NCI-H526 treated with DMSO at 0.1 percent for 48 hours (cell line): ENCODE measurements at places on chromosomes 1 and 21.

DNA sequence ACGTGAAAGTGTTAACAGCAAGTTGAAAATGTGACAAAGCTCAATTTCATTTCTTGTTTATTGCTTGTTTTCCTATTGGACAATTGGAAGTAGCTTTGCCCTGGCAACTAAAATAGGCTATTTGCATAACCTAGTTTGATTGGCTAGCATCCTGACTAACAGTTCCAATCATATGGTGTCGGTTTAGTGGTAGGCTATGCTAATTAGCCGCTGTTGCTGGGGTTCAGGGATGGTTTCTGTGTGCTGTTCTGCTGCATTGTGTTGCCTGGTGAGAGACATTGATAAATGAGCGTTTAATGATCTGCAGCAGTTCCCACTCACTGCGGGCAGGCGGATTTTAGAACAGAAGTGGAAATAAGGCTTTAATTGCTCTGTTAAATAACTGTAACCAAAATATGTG lies 68.5 kb downstream of the DYRK1A start:
- peak; percentile 95 for DNase-seq

DNA sequence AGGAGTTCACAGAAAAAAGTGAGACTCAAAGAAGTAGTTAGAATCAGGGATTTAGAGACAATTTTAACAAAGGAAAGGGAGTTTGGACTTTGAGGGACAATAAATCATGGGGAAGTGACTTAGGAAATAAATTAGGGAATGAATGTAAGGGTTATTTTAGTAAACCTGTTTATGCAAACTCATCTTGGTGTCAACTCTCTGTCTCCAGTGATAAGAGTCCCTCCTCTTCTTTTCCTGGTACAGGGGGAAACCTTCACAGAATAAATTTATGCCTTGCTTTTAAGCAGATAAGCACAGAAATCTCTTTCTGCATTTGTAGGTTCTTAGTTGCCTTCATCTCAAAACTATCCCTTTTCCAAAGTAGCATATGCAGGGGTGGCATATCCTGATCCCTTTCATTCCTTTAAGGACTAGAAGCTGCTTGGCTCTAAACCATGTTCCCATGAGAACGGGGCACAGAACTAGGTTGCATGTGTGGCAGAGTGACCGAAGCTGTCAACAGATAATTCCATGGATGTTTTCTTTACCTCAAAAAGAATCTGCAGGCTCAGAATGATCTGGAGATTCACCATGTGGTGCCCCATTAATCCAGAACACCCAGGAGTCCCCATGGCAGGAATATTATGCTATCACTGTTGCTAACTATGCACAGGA lies 155.4 kb downstream of the ZNF648 start:
- no peak for DNase-seq

- DNase-seq, result no peak
Measured at GRCh38 chr1:195185321-195185720, 1422.9 kb downstream of the KCNT2 start.

GRCh38 chr1:38029685-38030511 lies 16.7 kb downstream of the POU3F1 start:
- no peak for DNase-seq

- no peak for DNase-seq
Measured at GRCh38 chr1:113742515-113742914, 16.8 kb downstream of the PHTF1 start.

DNA sequence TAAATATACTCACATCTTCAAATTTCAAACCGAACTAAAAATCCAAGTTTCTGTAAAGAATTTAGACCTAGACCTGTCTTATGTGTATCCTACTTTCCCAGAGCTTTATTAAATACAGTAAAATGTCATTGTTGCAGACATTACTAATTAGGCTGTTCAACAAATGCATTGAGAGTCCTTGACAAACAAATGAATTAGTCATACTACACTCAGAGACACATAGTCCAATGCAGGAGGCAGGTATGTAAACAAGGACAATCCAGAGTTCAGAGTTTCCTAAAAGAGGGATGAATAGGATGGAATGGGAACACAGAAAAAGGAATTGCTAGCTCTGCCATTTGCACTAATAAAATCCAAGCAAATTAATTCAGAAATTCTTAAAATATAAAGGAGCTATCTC lies 1.6 kb upstream of the EGLN1 start:
- DNase-seq, result no peak

DNA sequence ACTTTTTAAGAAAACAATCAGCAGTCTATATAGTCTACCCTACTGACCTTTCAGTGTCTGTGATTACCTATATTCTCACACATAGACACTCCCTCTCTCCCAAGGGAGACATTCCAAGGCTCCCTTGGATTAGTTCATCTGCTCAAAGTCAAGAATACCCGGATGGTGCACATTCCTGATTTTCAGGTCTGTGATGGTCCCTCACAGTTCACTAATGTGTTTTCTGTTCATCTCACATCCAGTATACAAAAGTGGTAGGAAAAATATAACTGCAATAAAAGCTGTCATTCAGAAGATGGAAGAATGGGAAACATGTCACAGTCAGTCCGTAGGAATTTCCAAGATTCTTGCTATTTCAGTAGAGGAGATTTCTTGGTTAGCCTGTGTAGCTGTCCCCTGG lies 224.1 kb upstream of the CACYBP start:
- no peak for DNase-seq

DNA sequence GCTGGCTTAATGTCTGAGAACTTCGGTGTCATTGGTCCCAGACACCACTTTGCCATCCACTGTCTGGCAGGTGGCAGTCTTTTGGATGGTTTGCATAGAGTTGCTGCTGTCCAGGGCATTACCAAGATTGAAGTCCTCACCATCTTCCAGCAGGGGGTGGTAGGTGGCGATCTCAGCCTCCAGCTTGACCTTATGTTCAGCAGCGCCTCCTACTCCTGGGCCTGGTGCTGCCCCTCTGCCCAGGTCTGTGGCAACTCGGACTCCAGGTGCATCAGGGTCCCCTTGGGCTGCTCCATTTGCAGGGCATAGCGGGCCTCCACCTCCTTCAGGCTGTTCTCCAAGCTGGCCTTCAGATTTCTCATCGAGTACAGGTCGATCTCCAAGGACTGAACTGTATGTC lies 573.3 kb upstream of the NCAM2 start:
- DNase-seq, result no peak

DNA sequence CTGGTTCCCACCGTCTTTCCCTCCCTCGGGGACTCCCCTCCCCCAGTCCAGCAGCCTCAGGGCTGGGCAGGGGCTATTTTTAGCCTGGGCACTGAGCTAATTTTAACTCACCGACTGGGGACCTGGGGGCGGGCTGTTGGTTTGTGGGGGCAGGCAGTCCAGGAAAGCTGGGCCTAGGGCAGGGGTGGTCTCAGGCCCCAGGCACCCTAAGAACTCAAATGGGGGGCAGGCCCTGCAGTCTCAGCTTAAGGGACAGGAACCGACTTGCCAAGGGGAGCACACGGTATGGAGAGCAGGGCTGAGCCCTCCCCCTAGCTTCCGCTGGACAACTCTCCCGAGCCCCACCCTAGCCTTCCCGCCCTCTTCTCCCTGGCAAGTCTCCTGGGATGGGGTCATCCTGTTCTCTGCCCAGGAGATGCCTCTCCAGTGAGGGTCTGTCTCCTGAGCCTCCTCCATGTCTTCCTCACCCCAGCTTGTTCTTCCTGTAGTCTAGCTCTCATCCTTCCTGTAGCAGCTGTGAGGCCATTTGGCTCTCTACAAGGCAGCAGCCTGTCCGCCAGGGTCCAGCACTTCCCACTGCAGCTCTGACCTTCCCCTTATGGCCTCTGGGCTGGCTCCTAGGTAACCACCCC lies 10.1 kb downstream of the MEF2D start:
- peak; percentile 53 for DNase-seq

DNA sequence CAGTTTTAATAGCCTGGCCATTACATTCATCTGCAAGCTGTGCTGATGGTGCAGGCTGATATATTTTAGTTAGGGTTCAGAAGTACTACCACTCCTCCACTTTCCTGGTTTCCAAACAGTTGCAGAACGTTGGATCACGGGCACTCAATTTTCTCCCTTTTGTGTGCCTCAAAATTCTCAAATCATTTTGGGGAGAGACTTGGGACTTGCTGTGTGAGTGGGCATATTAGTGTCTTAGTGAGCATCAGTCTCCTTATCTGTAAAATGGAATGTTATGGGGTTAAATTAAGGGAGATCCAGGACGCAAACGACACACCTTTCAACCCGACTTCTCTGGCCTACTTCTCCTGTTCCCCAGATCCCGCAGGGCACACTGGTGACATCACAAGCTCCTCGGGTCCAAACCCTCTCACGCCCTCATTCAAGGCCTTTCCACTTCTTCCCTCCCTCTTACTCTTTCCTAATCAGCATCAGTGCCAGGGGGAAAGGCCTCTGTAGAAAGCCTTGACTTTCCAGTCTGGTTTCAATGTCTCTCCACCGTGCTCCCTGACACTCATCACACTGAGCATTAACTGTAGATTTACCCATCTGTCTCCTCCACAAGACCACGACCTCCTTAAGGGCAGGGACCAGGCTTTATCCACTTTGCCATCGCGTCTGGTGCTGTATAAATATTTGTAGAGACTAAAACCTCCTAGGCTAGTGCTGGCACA lies 1.2 kb downstream of the PIGP start:
- DNase-seq, result no peak

GRCh38 chr1:232319072-232319471 lies 310.9 kb downstream of the SIPA1L2 start:
- no peak for DNase-seq

DNA sequence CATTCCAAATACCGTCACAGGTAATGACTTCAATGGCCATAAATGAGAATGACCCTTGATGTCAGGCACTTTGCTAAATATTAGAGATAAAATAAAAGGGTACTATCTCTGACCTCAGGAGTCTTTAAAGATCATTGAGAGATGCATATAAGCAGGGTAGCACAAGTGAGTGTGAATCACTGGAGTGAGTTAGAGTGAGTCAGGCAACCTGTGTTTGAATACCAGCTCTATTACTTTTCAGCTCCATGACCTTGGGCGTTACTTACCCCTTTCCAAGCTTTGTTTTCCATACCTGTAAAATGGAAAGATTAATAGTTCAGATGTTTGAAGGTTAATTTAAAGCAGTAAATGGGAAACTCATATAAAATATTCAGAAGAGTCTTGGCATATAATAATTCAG lies 1058.0 kb upstream of the ADGRL4 start:
- DNase-seq, result no peak

DNA sequence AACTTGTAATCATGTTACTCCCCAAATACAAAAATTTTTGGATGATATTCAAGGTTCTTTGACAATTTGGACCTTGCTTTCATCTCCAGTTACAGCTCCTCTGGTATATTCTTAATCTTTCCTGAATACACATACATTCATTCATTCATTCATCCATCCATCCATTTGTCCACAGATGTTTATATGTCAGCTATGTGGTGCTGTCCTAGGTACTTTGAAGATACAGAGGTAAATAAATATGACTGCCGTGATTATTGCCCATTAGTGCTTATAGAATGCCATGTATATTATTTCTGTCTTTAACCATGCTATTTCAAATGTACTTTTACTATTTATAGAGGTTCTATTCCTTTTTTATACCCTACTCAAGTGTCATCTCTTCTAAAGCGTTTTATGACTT lies 72.1 kb downstream of the SYT14 start:
- no peak for DNase-seq

GRCh38 chr1:87511449-87511848 lies 182.8 kb downstream of the LMO4 start:
- DNase-seq, result no peak

DNA sequence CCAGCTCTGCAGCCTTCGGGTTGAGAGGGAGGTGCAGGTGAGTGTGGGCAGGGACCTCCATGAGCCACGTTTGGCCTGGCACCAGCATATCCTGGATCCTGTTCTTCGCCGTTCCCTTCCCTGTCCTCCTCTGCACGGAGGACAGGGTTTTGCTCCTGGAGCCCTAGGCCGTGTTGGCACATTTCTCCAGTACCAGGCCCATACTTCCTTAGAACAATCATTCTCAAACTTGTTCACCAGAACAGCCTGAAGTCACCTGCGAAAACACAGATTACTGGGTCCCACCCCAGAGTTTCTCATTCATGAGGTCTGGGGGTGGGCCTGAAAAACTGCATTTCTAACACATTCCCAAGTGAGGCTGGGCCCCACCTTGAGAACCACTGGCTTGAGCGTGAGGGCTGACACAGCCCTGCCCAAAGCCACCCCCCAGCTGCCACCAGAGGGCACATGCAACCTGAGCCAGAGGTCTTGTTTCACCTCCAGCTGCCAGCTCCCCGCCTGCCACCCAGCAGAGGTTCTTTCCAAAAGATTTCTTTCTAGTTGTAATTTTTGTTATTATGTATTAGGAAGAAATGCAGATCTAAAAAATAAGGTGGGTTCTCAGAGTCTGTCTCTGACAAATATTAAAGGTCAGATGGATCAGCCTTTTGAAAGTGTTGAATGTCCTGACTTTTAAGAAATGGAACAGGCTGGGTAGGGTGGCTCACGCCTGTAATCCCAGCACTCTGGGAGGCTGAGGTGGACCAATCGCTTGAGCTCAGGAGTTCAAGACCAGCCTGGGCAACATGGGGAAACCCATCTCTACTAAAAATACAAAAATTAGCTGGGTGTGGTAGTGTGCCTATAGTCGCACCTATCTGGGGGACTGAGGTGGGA lies 39.6 kb upstream of the LDLRAP1 start:
- DNase-seq, result no peak

- DNase-seq, result peak; percentile 29
Measured at GRCh38 chr1:245996811-245997210, 510.3 kb downstream of the SMYD3 start.

DNA sequence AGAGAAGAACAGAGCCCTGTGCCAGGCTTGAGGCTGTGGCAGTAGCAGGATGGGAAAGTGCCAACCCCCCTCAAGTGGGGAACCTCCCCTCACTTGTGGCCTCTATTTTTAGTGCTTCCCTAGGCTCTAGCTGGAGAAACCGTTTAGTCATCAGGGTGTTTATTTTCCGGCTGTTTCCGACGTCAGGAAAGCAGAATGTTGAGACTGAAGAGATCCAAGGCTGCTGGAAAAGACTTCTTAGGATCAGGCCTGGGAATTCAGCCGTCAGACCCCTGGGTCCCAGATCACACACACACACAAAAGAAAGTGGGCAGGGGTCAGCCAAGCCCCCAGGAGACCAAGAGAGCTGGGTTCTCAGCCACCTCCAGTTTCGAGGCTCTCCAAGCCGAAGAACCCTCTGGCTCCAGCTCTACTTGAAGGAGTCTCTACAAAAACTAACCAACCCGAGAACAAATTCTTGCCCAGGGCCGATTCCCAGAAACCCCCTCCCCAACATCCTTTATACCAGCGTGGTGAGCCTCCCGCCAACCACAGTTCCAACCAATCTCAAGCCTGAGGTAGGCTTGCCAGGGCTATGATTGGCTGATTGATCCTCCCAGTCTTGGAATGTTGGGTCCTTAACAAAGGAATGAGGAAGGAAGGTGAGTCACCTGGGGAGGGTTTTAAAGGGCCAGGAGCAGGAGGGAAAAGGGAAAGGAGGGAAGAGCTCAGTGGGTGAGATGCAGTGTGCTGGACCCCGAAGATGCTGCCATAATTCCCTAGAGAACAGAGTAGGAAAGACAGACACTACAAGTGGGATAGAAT lies 2.5 kb upstream of the MEF2D start:
- DNase-seq, result no peak

- no peak for DNase-seq
Measured at GRCh38 chr21:21188513-21189195, 190.4 kb downstream of the NCAM2 start.

- DNase-seq, result no peak
Measured at GRCh38 chr1:96488777-96489176, 232.8 kb upstream of the PTBP2 start.
